ENCODE measurements at places on chromosomes 5 and 9.

DNA sequence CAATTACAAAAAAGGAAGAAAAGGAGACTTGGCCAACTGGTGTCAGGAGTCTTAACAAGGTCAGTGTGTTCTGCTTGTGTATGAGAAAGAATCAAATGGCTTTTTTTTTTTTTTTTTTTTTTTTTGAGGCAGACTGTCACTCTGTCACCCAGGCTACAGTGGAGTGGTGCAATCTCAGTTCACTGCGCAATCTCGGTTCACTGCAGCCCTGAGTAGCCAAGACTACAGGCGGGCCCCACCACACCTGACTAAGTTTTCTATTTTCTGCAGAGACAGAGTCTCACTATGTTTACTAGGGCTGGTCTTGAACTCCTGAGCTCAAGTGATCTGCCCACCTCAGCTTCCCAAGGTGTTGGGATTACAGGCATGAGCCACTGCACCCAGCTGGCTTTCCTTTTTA lies 3.1 kb upstream of the IL7R start:
- DNase-seq = no peak

DNA sequence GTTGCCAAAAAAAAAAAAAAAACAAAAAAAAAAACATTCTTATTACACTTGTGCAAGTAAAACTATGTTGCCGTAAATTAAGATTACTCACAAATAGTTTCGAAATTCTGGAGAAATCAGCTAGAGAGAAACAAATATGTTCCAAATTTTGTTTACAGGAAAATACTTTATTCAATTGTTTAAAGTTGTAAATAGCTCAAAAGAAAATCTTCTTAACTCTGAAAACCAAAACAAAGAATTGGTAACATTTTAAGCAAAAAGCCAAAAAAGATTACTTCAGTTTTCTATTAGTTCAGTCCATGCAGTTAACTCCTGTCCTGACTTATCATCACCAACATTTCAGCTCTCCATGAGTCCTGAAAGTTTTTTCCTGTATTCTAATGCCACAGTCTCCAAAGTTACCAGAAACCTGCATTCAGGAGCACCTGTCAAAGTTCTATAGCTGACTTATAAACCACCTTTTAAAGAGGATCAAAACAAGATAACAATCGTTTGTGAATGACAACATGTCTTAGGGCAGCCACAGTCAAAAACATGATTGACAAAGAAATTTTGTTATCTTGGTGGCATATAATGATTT lies 194.1 kb downstream of the RANBP17 start:
- DNase-seq = no peak

- DNase-seq = no peak
Measured at GRCh38 chr9:99052815-99053715, 51.8 kb upstream of the TGFBR1 start.

- DNase-seq = no peak
Measured at GRCh38 chr9:82975176-82975575, 87.8 kb downstream of the RASEF start.

- no peak for DNase-seq
Measured at GRCh38 chr9:76609285-76610010, 150.5 kb downstream of the GCNT1 start.

DNA sequence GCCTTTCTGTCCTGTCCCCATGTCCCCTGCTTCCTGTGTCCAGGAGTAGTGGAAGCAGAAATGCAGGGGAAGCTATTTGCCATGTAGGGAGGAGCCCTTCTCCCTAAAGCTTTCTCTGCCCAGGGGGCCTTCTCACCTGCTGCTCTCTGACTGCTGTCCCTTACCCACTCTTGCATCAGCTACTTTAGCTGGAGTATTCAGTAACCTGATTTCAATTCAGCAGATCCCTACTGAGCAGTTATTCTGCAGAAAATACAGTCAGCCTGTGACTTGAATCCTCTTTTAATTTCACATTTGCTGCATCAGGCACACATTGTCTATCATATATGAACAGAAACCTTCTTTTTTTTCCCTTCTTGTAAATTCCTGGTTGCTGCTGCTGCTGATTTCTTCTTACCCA lies 90.4 kb downstream of the MVB12B start:
- DNase-seq = no peak

GRCh38 chr5:89397096-89397495 lies 514.1 kb upstream of the MEF2C start:
- DNase-seq = no peak

- no peak for DNase-seq
Measured at GRCh38 chr5:68283766-68284165, 68.2 kb downstream of the PIK3R1 start.
